ENCODE measurements at places on chromosomes 11 and 22.

DNA sequence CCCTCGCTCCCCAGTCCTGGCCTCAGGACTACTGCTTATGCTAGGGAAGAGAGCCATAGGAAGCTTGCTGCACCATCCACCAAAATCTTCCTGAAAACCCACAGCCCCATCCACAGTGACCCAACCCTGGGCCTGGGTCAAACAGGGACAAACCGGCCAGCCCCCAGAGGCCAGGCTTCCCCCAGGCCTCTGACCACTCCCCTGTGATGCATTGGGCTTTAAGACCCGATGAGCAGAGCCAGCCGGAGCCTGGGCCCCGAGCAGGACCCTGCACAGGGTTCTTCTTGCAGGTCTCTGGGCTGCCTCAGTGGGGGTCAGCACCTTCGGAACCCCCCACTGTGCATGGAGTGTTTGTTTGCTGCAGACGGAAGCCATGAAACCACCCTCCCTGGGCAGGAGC lies 583.7 kb downstream of the BRD1 start:
- DNase-seq: no peak

GRCh38 chr22:36660510-36660840 lies 43.1 kb downstream of the CACNG2 start:
- DNase-seq: no peak

GRCh38 chr11:130180491-130180890 lies 20.9 kb downstream of the ST14 start:
- no peak for DNase-seq

DNA sequence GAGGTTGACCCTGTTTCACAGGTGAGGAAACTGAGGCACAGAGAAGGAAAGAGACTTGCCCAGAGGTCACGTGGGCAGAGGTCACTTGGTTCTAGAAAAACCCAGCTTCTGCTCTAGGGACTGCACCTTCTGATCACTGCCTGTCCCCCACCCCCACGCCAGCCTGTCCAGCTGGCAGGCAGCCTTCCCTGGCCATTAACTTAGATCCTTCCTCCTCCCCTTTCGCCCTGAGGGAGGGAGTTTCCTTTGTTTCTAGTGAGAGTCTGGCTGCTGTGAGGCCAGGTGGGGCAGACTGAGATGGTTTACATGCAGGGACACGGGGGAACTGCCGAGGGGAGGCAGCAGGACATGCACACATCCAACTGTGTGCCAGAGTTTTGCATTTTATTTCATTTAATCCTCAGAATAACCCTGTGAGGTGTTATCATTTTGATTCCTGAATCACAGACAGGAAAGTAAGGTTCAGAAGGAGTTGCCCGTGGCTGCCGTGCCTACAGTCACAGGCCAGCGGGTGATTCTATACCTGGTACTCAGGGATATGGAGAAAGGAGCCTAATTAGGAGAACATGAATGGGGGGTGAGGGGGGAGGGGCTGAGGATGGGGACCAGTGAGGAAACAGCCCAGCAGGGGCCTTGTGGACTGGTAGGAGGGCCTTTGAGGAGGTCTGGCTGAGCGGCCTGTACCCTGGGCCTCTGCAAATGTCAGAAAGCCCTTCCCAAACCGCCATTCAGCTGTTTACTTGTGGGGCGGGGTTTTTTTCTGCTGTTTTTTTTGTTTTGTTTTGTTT lies 3.4 kb downstream of the FAM83F start:
- DNase-seq: no peak

GRCh38 chr22:29301716-29302401 lies 4.6 kb upstream of the GAS2L1 start:
- DNase-seq: no peak

DNA sequence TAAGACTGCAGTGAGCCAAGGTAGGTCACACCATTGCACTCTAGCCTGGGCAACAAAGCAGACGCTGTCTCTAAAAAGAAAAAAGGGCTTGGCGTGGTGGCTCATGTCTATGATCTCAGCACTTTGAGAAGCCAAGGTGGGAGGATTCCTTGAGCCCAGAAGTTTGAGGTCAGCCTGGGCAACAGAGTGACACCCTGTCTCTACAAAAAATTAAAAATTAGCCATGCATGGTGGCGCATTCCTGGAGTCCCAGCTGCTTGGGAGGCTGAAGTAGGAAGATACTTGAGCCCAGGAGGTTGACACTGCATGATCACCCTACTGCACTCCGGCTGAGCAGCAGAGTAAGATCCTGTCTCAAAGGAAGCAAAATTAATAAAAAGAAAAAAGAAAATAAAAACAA lies 38.9 kb upstream of the RDX start:
- no peak for DNase-seq

DNA sequence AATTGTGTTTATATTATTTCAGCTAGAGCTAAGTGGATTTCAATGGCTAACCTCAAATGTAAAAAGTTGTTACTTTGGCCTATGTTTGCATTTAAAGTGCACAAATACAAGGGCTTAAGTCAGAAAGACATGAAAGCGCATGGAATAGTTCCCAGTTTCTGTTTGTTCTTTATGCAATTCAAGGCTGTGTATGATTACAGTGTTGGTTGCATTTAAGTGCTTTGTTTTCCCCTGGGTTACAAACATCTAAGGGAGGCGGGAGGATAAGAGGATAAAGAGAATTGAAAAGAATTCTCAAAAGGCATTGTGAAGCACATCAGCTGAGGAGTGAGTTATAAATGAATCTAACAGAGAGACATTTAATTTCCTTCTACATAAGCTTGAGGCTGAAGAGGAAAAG lies 453.4 kb downstream of the NTM start:
- DNase-seq: no peak

- no peak for DNase-seq
Observed at GRCh38 chr11:20729597-20730105, 60.3 kb downstream of the NELL1 start.

DNA sequence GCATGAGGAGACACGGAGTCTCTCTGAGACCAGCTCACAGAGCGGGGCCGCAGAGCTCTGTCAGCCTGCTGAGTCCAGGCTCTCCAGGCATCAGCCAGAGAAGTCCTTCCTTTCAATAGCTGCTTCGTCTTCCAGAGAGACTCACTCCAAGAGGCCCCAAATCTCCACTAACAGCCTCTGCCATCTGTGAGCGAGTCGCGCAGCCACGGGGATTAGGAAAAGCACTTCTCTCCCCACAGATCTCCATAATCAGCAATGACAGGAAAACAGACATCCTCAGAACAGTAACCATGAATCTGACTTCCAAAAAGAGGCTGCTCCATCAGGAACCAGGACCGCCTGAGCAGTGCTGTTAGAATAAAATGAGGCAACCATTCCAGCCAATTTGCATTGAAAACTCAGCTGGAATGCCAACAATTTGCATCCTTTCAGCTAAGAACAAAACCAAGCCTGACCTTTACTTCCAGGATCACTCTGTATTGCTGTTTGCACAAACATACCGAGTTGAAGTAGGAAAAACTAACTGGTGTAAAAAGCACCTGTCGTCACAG lies 65.4 kb downstream of the SMCO4 start:
- no peak for DNase-seq

GRCh38 chr22:44935724-44936123 lies 74.1 kb downstream of the PHF21B start:
- DNase-seq: no peak

- DNase-seq: no peak
Observed at GRCh38 chr11:64296236-64296635, 3.9 kb upstream of the CATSPERZ start.

DNA sequence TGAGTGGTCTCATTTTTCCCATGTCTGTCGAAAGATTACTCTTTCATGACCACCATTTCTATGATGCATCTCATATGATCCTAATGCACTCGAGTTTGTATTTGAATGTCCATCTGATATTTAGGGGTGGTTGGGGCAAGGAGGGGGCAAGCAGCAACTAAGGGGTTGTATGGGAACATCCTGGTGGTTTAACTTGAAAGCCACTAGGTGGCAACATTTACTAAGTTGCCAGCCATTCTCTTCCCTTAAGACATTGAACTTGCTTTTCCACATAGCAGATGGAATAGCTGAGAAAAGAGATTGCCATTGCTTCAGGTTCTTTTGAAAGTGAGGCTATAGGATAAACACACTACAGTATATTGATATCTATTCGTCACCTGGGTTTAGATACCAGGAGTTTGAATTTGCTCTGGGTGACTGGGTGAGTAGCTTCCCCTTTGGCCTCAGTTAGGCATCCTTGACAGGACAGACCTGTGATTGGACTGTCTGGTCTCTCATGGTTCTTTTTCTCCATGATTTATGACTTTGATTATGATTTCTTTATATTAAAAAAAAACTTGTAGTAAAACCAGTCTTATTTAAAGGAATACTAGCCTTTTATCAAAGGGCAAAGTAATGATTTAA lies 32.4 kb downstream of the NF2 start:
- DNase-seq: no peak

DNA sequence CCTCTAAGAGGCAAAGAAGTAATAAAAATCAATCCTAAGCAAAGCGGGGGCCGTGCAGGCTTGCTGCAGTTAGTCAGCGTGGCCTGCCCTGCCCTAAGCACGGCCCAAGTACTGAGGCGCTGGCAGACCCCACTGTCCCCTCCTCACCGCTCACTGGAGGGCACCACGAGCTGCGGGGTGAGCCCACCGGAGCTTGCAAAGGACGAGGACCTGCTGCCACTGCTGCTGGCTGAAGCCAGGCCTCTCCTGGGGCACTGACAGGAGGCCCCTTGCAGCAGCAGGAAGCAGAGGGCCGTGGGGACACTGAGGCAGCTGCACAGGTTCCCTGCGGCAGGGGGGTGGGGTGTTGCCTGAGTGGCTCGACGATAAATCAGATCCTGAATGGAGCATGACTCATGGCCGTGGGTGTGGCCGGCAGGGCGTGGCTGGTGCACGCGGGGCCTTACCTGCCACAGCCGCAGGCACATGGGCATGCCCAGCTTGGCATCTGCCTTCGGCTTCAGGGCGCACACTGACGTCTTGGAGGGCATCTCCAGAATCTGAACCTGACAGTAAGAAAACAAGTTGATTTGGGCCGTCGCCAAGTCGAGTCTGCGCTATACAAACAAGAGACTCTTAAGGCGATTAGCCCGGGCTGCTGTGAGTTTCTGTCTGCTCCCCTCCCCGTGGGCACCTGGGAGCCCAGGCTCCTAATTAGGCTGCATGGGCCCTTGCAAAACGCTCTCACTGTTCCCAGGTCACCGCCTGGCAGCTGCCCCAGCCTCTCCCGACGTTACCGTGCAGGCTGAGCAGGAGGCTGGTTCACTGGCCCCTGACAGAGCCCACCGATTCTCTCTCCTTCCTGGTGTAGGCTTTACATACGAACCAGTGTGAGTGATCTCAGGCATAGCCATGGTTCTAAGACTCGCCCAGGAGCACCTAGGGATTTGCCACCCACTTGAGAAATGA lies 45.9 kb downstream of the TBX1 start:
- DNase-seq: no peak

- no peak for DNase-seq
Observed at GRCh38 chr11:126888115-126888712, 112.4 kb downstream of the KIRREL3 start.
